ENCODE measurements at places on chromosomes 7 and 10.

DNA sequence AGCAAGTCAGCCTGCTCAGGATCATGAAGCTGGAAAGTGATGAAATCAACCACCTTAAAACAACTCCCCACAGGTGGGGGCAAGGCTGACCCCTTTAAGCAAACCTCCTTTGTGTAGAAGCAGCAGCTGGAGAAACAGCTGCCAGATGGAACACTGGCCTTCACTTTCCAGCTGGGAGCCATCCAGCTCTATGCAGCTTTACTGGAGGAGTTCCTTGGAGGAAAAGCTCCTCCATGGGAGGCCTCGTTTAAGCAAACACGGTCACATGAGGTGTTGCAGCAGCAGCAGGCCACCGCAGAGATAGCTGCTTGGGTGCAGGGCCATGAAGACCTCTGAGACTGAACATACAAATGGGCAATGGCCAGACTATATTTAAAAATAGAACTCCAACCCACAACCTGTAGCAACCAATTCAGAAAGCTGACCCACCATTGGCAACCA lies 13.0 kb upstream of the DLG5 start:
- DNase-seq: peak; percentile 69

DNA sequence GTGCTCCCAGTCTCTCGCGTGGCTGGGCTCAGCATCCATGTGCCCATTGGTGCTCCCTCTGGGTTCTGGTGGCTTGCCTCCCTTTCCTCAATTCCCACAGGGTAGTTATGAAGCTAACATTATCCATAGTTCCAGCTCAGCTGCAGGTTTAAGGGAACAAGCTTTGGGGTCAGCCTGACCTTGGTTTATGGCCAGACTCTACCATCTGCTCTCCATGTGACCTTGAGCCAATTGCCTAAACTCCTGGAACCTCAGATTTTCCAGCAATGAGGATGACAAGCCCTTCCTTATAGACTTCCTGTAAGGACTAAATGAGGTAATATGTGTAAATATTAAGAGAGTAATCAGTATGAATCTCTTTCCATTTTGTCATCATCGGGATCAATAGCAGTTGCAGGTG lies 10.1 kb upstream of the SLC29A3 start:
- DNase-seq: no peak

- DNase-seq: no peak
Measured at GRCh38 chr10:43655311-43655710, 6.6 kb upstream of the ZNF32 start.

- no peak for DNase-seq
Measured at GRCh38 chr7:14837216-14837615, 65.3 kb downstream of the DGKB start.

DNA sequence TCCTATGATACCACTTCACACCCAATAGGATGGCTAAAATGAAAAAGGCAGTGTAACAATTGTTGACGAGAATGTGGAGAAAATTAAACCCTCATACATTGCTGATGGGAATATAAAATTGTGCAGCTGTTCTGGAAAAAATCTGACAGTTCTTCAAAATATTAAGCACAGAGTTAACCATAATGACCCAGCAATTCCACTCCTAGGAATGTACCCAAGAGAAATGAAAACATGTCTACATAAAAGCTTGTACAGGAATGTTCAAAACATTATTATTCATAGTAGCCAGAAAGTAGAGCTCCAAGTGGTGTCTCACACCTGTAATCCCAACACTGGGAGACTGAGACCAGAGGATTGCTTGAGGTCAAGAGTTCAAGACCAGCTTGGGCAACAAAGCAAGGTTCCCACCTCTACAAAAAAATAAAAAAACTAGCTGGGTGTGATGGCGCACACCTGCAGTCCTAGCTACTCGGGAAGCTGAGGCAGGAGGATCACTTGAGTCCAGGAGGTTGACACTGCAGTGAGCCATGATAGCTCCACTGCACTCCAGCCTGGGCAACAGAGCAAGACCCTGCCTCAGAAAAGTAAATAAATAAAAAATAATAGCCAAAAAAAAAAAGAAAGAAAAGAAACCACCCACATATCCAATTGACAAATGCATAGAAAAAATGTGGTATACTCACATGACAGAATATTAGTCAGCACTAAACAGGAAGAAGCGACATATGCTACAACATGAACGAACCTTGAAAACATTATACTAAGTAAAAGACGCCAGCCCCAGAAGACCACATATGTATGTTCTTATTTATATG lies 5.0 kb downstream of the RHEB start:
- DNase-seq: no peak

GRCh38 chr7:140196361-140197217 lies 19.8 kb upstream of the KDM7A start:
- no peak for DNase-seq

DNA sequence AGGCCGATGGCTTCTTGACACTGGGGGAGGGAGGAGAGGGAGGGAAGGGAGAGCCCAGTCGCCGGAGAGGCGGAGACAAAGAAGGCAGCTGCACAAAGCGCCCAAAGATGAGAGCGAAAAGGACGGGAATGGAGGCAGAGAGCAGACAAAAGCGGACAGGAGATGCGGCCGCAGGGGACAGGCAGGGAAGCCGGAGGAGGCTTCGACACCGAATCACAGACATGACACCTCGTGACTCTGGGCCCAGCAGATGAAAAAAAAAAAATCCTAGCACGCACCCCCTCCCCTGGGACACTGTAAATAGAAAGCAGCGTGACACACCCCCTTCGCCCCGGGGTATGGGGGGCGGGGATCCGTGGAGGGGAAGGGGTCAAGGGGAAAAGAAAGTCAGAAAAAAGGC lies 976 bp downstream of the NAT16 start:
- no peak for DNase-seq

DNA sequence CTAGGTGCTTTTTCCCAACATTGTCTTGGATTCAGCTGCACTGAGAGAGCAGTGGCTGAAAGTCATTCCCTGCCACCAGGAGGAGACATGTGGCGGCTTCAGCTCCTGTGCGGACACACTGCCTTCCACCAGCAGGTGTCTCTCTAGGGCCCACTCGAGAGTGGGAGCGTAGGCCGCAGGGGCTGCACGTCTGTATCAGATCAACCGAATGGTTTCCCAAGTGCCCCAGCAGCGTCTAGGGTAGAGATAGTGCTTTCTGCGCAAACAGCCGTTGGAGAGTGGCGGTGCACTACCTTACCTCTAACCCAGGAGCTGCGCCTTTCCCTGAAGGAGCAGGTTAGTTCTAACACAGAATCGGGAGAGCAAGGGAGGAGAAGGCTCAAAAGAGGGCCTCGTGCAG lies 31.7 kb downstream of the PAPOLB start:
- DNase-seq: peak; percentile 8

DNA sequence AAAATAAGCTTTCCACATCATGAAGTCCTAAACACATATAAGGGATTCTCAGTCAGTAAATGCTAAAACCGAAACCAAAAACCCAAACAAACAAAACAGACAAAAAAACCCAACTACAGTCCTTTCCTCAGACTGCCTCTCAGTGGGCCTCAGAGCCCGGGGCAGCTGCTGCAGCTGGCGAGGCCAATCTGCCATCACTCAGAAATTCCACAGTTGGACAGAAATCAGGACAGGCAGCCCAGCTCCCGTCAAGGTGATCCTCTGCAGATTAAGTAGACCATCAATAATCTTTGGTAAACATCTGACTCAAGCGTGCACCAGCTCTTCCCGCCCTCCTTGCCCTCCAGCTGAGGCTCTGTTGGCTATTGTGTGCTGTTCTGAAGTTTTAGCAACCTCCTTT lies 142.2 kb downstream of the ATXN7L1 start:
- no peak for DNase-seq

- no peak for DNase-seq
Measured at GRCh38 chr7:94856643-94857042, 50.8 kb upstream of the PPP1R9A start.

DNA sequence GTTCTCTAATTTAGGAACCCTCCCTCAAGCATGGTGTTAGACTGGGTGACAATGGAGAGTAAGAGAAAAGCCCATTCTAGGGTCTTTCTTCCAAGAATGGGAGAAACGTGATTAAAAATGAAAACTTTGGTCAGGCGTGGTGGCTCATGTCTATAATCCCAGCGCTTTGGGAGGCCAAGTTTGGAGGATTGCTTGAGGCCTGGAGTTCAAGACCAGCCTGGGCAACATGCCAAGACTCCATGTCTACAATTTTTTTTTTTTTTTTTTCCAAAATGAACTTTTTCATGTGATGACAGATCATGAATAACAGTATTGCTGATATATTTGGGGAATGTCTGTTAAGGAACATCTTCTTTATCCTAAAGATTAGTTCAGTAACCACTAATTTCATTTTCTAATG lies 194.6 kb downstream of the MLLT10 start:
- no peak for DNase-seq

DNA sequence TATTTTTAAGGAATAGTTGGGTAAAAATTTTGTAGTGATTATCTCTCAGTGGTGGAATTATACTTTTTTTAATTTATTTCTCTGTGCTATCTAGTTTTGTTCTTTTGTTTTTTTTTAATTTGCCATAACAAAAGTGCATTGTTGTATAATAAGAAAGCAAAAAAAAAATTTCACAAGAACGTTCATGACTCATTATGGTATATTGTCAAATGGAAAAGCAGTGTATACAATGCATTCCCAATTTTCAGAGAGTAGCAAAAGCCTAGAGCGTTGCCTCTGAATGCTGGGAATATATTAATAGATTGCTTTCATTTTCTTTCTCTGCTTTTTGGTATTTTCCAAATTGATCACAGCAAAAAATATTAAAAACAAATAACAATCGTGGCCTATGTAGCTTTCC lies 46.3 kb upstream of the GPAM start:
- no peak for DNase-seq

- no peak for DNase-seq
Measured at GRCh38 chr7:117061751-117062150, 108.5 kb downstream of the ST7 start.

- no peak for DNase-seq
Measured at GRCh38 chr7:129969881-129970446, 17.2 kb upstream of the UBE2H start.

DNA sequence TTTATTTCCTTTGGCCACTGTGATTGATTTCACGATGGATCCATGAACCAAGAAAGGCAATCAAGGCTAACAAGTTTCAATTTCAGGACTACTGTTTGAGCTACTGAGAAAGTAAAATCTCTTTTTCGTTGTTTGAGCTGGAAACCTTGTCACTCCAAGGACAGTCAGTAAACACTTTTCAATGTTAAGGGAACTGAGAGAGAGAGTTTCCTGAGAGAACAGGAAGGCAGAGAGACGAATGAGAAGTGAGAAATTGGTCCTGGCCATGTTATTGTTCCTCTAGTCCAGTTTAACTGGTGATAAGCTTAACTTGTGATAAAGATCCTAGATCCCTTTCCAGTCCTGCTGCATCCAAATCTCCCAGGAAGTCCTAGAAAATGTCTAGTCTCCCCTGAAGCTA lies 909 bp upstream of the AKR1D1 start:
- DNase-seq: no peak

DNA sequence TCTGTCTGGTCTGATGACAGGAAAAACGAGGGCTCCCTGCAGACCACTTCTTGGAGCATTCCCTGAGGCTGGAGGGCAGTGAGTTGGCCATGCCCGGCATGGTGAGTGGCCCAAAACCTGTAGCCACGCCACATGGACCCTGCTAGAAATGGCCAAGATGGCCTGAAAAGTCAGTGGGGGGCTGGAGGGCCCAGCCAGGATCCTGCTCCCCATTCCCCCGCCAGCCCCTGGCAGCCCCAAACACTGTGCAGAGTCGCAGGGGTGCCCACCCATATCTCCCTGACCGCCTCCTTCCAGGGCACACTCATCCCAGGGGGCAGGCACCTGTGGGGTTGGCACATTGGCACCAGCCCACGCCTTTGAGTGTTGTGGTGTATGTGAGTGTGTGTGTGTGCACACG lies 18.7 kb upstream of the PPP2R2D start:
- no peak for DNase-seq

- no peak for DNase-seq
Measured at GRCh38 chr10:86601956-86602602, 52.3 kb upstream of the OPN4 start.

GRCh38 chr10:32350811-32351350 lies 3.9 kb upstream of the EPC1 start:
- DNase-seq: no peak

- no peak for DNase-seq
Measured at GRCh38 chr7:142745091-142745635, 4.1 kb upstream of the PRSS1 start.
